Ascending aorta (tissue), 2 donors: ENCODE measurements at places on chromosomes 11 and 22. TPM values are rescaled to one million over a fixed set of nuclear protein-coding genes. Genes with fewer than 3 reads are reported as not detected.

- H3K4me3 ChIP-seq = no peak overlapping the region
- H3K27me3 ChIP-seq = no peaks in the 10 kb centered on the region
- no peaks in the 10 kb centered on the region for H3K4me1 ChIP-seq
- H3K36me3 ChIP-seq = no peaks in the 10 kb centered on the region
These were observed 604.9 kb downstream of the BUD13 start for GRCh38 chr11:116167706-116168458.

DNA sequence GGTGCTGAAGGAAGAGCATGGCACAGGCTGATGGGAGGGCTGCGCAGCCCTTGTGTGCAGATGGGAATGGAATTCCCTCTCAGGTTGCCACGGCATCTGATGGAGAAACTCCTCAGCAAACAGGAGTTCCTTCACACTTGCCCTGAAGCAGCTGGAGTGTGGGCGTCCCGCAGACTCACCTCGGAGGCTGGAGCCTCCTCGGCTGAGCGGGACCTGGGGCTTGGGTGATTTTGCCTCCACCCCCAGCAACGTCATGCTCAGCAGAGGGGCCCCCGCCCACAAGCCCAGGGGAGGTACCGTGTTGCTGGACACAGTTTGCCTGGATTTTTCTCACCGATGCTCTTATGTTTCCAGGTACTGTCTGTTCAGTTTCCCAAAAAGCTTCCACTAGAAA, 63.4 kb downstream of the MYO7A start:
- no peak for DNase-seq
- no peaks in the 10 kb centered on the region for H3K4me1 ChIP-seq
- H3K27ac ChIP-seq = no peak overlapping the region
- H3K4me3 ChIP-seq = no peak overlapping the region

DNA sequence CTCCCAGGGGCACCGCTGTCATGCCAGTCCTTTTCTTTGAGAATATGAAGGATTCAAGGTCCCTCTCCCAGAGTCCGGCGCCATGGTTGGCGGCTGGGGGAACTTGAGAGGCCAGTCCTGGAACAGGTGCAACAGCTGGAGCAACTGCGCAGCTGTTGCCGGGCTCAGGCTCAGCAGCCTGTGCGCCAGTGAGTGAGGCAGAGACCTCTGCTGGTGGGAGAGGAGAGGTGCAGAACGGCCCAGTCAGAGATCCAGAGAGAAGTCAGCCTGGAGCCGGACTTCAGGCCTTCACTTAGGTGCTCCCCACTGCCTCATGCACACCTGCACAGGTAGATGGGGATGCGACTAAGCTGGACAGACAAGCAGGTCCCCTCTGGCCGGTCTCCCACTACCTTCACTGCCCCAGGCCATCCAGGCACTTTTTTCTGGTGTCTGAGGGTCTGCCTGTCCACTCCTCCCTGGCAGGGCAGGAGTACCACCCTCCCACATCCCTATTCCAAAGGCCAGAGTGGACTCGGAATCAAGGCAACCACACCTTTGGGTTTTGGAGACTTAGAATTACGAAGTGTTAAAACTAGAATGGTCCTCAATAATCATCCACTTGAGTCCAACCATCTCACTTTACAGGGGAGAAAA, 4.6 kb downstream of the CHRDL2 start:
- no peaks in the 10 kb centered on the region for H3K36me3 ChIP-seq
- peaks cover 4% of the 10 kb centered on the region for H3K27me3 ChIP-seq
- no peak for DNase-seq
- no peak overlapping the region for H3K27ac ChIP-seq
- no peak overlapping the region for H3K4me3 ChIP-seq

GRCh38 chr11:68552542-68552941, 92.0 kb downstream of the PPP6R3 start:
- peaks cover 2% of the 10 kb centered on the region for H3K4me1 ChIP-seq
- H3K36me3 ChIP-seq = peaks cover 14% of the 10 kb centered on the region

DNA sequence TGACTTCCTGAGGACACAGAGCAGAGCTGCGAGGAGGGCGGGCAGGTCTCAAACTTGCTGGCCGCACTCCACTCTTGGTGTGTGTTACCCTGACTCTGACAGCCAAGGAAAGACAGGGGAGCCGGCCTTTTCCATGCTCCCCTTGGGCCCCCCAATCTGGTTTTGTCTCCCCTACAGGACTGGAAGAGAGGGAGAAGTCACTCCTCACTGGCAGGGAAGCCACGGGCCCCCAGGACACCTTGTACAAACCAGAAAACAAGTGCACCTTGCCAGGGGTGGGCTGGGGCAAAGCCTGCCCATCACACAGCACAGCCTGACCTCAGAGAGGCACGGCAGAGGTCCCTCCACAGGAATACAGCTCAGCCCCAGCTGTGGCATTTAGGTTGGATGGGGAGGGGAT, 20.2 kb downstream of the CBX7 start:
- no peaks in the 10 kb centered on the region for H3K4me1 ChIP-seq
- DNase-seq = no peak
- no peak overlapping the region for H3K27ac ChIP-seq
- H3K36me3 ChIP-seq = peaks cover 27% of the 10 kb centered on the region

DNA sequence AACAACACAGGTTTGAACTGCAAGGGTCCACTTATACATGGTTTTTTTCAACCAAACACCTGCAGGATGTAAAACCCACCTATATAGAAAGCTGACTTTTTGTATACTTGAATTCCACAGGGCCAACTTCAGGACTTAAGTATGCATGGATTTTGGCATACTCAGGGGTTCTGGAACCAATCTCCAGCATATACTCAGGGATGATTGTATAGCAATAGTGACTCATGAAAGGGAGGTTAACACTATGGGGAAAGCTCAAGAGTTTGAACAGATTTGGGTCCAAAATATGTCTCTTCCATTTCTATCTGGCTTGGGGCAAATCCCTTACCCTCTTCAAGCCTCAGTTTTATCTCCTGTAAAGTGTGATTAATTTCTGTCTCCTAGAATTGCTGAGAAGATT, 94.9 kb downstream of the MICAL2 start:
- H3K36me3 ChIP-seq = peaks cover 62% of the 10 kb centered on the region
- H3K4me1 ChIP-seq = peaks cover 10% of the 10 kb centered on the region
- peak overlapping the region; percentile 88 for H3K27ac ChIP-seq
- no peak overlapping the region for H3K4me3 ChIP-seq

The OLFML1 gene
- 10.7 TPM for total RNA-seq
